Psoas muscle (tissue), 8 donors: ENCODE measurements at places on chromosomes 12 and 14. TPM values are rescaled to one million over a fixed set of nuclear protein-coding genes. Genes with fewer than 3 reads are reported as not detected.

The TPH2 gene
- 0.01 TPM for polyA plus RNA-seq

The JPH4 gene
- polyA plus RNA-seq, result 0.01 TPM

The DCAF4 gene
- 21.4 TPM for polyA plus RNA-seq

The PRMT5 gene
- 88.6 TPM for polyA plus RNA-seq

DNA sequence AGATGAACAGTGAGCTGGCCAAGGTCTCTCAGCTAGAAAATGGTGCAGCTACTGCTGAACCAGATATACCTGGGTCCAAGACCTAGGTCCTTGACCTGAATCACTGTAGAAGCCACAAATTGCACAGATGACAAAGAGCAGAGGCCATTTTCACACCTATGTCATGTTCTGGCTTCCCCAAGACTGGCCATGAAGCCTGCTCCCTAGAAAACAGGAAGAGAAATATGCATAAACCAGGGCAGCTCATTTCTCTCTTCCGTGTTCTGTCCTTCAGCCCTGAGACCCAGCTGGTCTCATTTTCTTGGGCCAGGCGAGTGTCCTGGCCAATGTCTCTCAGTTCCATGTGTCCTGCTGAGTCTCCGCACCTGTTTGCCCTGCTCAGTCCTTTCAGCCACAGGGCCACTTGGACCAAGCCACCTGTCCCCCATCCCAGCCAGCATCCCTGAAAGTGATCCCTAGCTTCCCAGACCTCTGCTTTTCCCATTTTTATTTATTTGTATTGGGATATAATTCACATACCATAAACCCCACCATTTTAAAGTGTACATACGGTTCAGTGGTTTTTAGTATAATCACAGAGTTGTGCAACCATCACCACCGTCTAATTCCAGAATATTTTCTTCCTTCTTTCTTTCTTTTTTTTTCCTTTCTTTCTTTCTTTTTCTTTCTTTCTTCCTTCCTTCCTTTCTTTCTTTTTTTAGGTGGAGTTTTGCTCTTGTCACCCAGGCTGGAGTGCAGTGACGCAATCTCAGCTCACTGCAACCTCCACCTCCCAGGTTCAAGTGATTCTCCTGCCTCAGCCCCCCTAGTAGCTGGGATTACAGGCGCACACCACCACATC, 27.0 kb downstream of the P2RX7 start:
- peaks cover 3% of the 10 kb centered on the region for H3K27me3 ChIP-seq
- H3K27ac ChIP-seq, result no peak overlapping the region
- H3K36me3 ChIP-seq, result no peaks in the 10 kb centered on the region
- H3K4me1 ChIP-seq, result no peaks in the 10 kb centered on the region

DNA sequence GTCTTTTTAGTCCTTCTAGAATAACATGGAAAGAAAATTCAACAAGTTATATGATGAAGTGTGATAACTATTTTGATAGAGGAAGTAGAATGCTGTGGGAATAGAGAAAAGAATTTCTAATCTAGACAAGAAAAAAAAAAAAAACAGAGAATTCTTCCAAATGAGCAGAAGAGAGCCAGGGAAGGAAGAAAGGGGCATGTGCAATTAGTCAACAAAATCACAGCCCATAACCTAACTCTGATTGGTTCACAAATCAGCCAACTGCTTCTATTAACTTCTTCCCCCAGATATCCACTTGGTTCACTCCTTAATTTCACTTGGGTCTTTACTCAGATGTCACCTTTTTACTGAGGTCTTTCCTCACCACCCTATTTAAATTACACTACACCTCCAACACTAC, 69.5 kb downstream of the BTG1 start:
- DNase-seq, result no peak
- H3K27me3 ChIP-seq, result no peaks in the 10 kb centered on the region
- H3K36me3 ChIP-seq, result no peaks in the 10 kb centered on the region

GRCh38 chr14:23605931-23606585, 27.5 kb upstream of the JPH4 start:
- H3K27me3 ChIP-seq, result no peaks in the 10 kb centered on the region
- no peaks in the 10 kb centered on the region for H3K36me3 ChIP-seq
- no peaks in the 10 kb centered on the region for H3K4me1 ChIP-seq
- H3K4me3 ChIP-seq, result no peak overlapping the region
- DNase-seq, result no peak

DNA sequence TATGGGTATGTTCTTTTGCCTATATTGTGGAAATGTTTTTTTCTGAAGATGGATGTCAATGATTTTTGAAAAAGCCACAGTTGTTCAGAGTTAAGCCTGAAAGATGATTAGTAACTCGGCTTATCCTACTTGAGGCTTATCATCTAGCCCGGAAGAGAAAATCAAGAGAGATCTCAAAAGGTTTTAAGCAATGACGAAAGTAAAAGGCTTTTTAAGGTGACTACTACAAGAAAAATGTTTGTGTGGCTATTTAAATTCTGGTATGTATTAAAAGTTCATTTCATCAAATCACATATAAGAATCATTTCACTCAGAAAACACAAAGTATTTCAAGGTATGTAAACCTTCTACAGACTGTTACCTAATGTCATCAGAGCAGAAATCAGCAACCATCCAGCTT, 40.2 kb downstream of the HEATR5A start:
- no peak for DNase-seq
- peaks cover 83% of the 10 kb centered on the region for H3K36me3 ChIP-seq
- no peak overlapping the region for H3K27ac ChIP-seq
- H3K27me3 ChIP-seq, result no peaks in the 10 kb centered on the region

GRCh38 chr12:92255741-92256140, 110.1 kb upstream of the BTG1 start:
- no peaks in the 10 kb centered on the region for H3K27me3 ChIP-seq
- H3K36me3 ChIP-seq, result no peaks in the 10 kb centered on the region
- H3K4me3 ChIP-seq, result no peak overlapping the region
- no peak for DNase-seq

DNA sequence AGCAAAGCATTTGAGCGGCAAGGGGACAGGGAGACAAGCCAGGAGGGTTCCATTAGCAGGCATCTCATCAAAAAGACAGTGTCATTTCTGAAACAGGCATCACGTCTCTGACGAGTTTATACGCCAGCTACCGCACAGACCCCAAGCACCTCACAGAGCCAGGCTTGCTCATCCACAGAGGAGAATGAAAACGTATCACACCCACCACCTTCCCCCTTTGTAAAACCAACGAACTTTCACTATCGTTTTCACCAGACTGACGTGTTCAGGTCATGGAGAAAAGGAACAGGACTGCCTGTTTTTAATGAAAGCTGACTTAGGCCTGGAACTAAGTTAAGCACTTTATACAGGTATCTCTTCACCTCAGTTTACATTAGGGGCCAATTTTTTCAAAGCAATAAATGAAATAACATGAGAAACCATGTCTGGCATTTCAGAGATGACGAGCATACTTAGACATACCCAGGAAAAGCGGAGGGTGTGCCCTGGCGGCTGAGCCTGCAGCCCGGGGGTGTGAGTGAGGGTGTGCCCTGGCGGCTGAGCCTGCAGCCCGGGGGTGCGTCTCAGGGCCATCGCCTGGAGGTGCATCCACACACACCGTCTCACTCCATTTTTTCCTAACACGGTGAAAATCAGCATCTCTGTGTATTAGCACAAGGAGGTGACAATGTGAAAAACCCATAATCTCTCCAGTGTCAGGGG, 41.9 kb downstream of the STX2 start:
- H3K4me3 ChIP-seq, result no peak overlapping the region
- H3K36me3 ChIP-seq, result peaks cover 8% of the 10 kb centered on the region
- no peaks in the 10 kb centered on the region for H3K4me1 ChIP-seq
- no peaks in the 10 kb centered on the region for H3K27me3 ChIP-seq

GRCh38 chr12:100383586-100384558, 27.0 kb downstream of the SLC17A8 start:
- H3K4me1 ChIP-seq, result no peaks in the 10 kb centered on the region
- no peaks in the 10 kb centered on the region for H3K27me3 ChIP-seq
- H3K27ac ChIP-seq, result no peak overlapping the region

DNA sequence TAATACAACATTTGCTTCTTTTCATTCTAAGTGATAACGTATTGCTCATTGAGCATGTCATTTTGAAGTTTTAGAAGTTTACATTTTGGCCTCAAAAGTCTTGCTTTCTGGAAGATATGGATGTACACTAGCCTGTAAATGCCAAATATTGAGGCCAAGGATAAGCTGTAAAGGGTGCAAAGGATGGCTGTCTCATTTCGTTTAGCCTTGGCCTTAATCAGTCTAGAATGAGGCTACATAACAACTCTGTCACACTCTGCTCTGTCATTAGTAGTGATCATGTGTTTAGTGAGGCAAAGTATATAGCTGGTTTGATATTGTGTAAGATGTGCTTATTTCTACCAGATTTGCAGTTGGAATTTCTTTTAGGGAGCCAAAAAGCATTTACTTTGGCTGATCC, 344.5 kb downstream of the TMTC2 start:
- H3K27me3 ChIP-seq, result no peaks in the 10 kb centered on the region
- H3K36me3 ChIP-seq, result no peaks in the 10 kb centered on the region
- no peaks in the 10 kb centered on the region for H3K4me1 ChIP-seq

- no peak overlapping the region for H3K4me3 ChIP-seq
- H3K4me1 ChIP-seq, result no peaks in the 10 kb centered on the region
- H3K27me3 ChIP-seq, result no peaks in the 10 kb centered on the region
These were observed 335.2 kb downstream of the CEP128 start for GRCh38 chr14:80606347-80606772.

GRCh38 chr12:12171991-12172511, 94.8 kb downstream of the LRP6 start:
- no peaks in the 10 kb centered on the region for H3K36me3 ChIP-seq
- H3K4me3 ChIP-seq, result no peak overlapping the region
- DNase-seq, result no peak
- no peak overlapping the region for H3K27ac ChIP-seq
- H3K4me1 ChIP-seq, result peaks cover 20% of the 10 kb centered on the region
- H3K27me3 ChIP-seq, result no peaks in the 10 kb centered on the region

DNA sequence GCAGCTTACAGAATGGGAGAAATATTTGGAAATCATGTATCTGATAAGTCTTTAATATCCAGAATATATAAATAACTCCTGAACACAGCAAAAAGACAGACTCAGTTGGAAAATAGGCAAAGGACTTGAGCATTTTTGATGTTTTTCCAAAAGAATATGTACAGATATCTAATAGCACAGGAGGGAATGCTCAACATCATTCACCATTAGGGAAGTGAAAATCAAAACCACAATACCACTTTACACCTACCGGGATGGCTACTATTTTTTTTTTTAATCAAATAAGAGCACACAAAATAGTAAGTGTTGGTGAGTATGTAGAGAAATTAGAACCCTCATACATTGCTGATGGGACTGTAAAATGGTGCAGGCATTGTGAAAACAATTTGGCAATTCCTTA, 75.6 kb downstream of the ANO6 start:
- no peak overlapping the region for H3K4me3 ChIP-seq
- H3K27me3 ChIP-seq, result no peaks in the 10 kb centered on the region
- peaks cover 37% of the 10 kb centered on the region for H3K4me1 ChIP-seq
- DNase-seq, result no peak

GRCh38 chr12:8819666-8819980, 2.8 kb upstream of the A2ML1 start:
- no peak overlapping the region for H3K4me3 ChIP-seq
- no peaks in the 10 kb centered on the region for H3K27me3 ChIP-seq
- H3K36me3 ChIP-seq, result no peaks in the 10 kb centered on the region
- no peak for DNase-seq
- H3K27ac ChIP-seq, result no peak overlapping the region

- peak overlapping the region; percentile 62 for H3K27ac ChIP-seq
- H3K27me3 ChIP-seq, result no peaks in the 10 kb centered on the region
- H3K36me3 ChIP-seq, result no peaks in the 10 kb centered on the region
- no peak for DNase-seq
- peaks cover 24% of the 10 kb centered on the region for H3K4me1 ChIP-seq
These were observed 257.0 kb downstream of the DPF3 start for GRCh38 chr14:72636871-72637270.

DNA sequence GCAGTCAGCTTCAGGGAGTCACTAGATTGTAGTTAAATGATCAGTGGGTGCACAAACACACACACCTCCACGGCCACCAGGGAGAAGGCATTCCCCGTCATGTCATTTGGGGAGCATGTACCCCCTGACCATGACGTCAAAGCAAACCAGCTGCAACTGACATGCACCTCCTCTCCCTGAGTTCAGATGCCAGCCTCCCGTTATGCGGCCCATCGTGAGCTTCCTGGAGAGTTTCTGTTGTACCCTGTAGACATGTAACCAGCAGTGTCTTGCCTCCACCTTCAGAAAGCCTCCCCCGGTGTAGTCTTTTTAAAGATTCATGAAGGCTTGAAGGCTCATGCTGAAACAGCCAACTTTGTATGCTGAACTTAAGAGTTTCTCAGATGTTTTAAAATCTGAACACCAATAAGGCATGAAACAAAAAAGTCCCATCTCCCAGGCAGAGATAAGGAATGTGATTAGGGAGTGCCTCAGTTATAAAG, 54.8 kb downstream of the FNTB start:
- no peak overlapping the region for H3K27ac ChIP-seq
- no peak overlapping the region for H3K4me3 ChIP-seq
- no peaks in the 10 kb centered on the region for H3K4me1 ChIP-seq
- DNase-seq, result no peak
- peaks cover 5% of the 10 kb centered on the region for H3K36me3 ChIP-seq
- no peaks in the 10 kb centered on the region for H3K27me3 ChIP-seq

- H3K4me3 ChIP-seq, result no peak overlapping the region
- no peak overlapping the region for H3K27ac ChIP-seq
- H3K4me1 ChIP-seq, result no peaks in the 10 kb centered on the region
- H3K27me3 ChIP-seq, result no peaks in the 10 kb centered on the region
- no peaks in the 10 kb centered on the region for H3K36me3 ChIP-seq
- no peak for DNase-seq
These were observed 354.3 kb downstream of the CEP128 start for GRCh38 chr14:80587096-80587724.

GRCh38 chr12:116320791-116321217, 43.3 kb upstream of the MED13L start:
- no peak overlapping the region for H3K4me3 ChIP-seq
- H3K4me1 ChIP-seq, result peaks cover 20% of the 10 kb centered on the region
- H3K27me3 ChIP-seq, result no peaks in the 10 kb centered on the region
- no peak for DNase-seq

GRCh38 chr14:60721326-60722106, 2.6 kb downstream of the SIX4 start:
- peak overlapping the region; percentile 97 for H3K27ac ChIP-seq
- H3K4me3 ChIP-seq, result peak overlapping the region; percentile 96
- no peaks in the 10 kb centered on the region for H3K27me3 ChIP-seq
- H3K4me1 ChIP-seq, result peaks cover 30% of the 10 kb centered on the region

DNA sequence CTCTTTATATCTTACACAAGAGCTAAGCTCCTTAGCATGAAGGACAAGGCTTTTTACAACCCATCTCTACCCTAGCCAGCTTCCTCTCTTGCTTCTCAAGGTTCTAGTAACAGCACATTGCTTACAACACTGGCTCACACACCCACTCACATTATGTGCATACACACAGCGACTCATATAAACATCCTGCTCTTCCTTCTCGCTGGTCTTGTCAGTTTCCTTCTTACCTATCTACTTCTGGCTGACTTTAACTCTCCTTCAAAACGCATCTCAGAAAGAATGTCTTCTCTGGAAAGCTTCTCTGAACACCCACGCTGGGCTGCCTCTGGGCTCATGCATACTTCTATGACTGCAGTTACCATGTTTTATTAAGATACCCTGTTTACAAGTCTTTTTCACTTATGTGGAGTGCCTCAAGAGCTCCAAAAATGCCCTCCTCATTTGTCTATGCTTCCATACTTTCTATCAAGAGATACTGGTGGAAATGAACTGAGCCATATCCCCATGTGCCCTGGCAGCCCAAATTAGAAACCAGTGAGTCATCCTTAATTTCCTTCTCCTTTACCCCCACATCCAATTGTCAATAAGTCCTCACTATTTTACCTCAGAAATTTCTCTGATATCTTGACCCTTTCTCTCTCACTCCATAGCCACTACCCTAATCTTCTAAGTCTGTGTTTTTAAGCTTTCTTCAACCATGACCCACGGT, 126.9 kb upstream of the KRAS start:
- H3K4me1 ChIP-seq, result no peaks in the 10 kb centered on the region
- no peak overlapping the region for H3K4me3 ChIP-seq
- H3K36me3 ChIP-seq, result no peaks in the 10 kb centered on the region
